ENCODE measurements at places on chromosomes 3 and 15. TPM values are rescaled to one million over a fixed set of nuclear protein-coding genes. Genes with fewer than 3 reads are reported as not detected.

BOC gene
- total RNA-seq, result 20.2 TPM

TEX55 gene
- total RNA-seq, result not detected

CATSPER2 gene
- total RNA-seq, result 3.3 TPM

LRRC31 gene
- total RNA-seq, result not detected

DLL4 gene
- total RNA-seq, result 0.09 TPM

GOLGA6L24 gene
- total RNA-seq, result not detected
